ENCODE measurements at places on chromosomes 7 and 10.

- peak; percentile 59 for DNase-seq
Measured at GRCh38 chr7:130758429-130759056, 24.5 kb upstream of the KLF14 start.

DNA sequence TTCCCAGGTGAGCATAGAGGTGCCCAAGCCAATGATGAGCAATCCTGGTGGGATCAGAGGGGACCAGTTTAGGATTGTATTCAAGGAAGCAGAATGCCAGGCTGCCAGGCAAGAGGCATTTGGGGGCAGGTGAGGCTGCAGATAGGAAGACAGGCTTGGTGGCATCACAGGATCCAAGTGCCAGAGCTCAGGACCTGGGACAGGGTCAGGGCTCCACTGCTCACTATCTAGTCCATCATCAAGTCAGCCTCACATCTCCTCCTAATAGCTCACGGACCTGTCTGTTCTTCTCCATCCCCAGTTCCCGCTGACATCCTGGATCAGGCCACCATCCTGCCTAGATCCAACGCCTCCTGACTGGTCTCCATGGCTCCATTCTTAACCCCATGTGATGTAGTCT lies 47.6 kb downstream of the CYP26A1 start:
- DNase-seq: no peak

DNA sequence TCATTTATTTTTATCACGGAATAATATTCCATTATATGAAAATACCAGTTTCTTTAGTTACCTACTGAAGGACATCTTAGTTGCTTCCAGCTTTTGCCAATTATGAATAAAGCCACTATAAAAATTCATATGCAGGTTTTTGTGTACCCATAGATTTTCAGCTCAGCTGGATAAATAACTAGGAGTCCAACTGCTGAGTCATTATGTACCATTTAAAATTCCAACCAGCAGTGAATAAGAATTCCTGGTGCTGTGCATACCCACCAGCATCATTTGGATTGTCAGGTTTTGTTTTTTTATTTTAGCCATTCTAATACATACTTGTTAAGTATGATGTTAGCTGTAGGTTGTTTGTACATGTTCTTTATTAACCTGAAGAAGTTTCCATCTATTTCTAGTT lies 14.5 kb downstream of the FAM24B start:
- DNase-seq: no peak

DNA sequence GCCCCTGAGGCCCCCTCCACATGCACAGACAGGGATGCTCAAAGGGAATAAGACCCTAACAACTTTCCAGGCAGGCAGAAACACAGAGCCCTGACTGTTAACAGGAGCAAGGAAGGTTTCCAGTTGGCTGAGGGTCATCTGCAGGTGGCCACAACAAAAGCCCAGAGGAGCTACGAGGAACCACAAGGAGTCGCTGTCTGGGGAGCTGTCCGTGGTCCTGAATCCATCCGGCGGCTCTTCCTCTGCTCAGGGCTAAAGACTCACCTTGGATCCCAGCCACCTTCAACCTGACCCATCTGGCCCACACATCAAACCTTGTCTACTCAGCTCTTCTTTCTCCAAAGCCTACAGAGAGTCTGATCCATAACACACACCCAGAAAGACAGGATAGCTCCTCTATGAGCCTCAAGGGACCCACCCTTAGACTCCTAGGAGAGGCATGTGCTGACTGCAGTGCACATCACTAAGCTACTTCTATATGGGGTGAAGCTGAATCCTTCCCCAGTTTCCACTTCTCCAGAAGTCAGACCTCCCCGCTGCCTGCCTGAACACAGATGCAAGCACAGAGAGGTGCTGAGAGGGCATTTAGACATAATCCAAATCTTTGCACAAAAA lies 104.0 kb downstream of the SLIT1 start:
- DNase-seq: peak; percentile 86

- DNase-seq: no peak
Measured at GRCh38 chr7:99124751-99125504, 19.0 kb downstream of the SMURF1 start.

DNA sequence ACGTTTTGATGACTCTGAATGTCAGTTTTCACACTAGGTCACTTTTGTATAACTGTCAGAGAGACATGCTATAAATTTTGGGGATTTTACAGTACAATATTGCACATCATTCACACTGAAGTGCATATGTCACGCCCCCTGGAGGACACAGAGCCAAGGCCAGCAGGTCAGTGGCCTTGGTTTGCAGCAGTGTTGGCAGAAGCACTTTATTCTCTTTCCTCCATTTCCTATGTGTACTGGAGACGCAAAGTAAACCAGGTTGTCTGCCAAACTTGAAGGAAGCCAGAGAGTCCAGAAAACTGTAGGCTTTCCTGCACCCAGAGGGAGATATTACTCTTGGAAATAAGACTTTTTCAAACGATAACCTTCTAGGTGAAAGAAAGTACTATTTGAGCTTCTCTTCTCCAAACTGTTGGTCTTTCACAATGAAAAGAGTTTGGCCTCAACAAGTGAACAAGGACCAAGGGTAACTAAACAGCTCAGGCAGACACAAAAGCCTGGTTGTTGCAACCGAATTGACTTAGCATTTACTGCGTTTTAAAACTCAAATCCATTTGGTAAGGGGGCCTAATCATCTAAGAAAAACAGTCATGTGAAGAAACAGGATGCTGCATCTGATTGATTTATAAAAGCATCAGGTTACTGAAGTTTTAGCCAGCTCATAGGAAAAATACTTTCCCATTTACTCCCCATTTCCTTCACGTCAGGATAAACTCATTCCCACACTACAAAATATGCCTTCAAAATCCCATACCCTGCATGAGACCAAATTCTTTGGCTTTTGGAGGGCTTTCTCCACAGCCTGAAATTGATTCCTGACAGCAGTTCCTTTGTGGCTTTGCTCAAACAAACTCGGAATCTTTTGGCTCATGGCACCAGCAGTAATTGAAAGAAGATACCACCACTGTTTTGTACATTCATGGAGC lies 83.0 kb upstream of the SEC61G start:
- no peak for DNase-seq

DNA sequence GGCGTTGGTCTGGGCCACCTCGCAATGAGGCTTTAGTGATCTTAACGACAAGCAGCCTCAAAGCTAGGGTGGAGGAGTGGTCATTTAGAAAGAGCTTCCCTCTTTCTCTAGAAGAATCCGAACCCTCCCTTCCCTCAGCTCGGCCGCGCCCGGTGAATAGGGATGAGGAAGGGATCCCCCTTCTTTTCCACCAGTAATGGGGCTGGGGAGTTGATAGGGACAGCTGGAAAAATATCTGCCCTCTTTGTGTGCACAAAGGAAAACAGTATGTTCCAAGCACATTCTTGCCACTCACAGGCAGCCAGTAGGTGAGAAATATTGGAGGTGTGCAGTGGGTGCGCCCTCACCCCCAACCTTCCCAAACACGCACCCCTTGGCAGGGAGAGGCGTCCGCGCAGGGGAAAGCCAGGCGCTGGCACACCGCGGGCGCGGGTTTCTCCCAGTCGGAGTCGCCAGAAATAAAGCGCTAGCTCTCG lies 6.5 kb downstream of the DLX5 start:
- no peak for DNase-seq

DNA sequence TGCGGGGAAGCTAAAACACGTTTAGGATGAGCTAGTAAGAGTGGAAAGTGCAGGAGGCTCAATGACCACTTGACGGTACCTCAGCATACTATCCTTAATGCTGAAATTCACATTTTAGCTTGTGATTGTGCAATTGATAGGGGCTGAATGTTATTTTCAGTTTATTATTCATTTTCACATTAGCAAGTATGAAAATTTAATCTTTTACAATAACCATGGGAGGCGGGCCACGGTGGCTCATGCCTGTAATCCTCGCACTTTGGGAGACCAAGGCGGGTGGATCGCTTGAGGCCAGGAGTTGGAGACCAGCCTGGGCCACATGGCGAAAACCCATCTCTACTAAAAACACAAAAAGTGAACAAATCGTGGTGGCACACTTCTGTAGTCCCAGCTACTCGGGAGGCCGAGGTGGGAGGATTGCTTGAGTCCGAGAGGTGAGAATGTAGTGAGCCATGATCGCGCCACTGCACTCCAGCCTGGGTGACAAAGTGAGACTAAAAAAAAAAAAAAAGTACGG lies 22.0 kb upstream of the ANLN start:
- no peak for DNase-seq

GRCh38 chr7:70894799-70895198 lies 237.1 kb upstream of the GALNT17 start:
- no peak for DNase-seq

GRCh38 chr7:108094933-108095710 lies 35.0 kb downstream of the LAMB4 start:
- DNase-seq: no peak

GRCh38 chr7:116546054-116546453 lies 21.2 kb downstream of the CAV1 start:
- DNase-seq: no peak

GRCh38 chr10:110363572-110364411 lies 59.1 kb upstream of the SMNDC1 start:
- no peak for DNase-seq

DNA sequence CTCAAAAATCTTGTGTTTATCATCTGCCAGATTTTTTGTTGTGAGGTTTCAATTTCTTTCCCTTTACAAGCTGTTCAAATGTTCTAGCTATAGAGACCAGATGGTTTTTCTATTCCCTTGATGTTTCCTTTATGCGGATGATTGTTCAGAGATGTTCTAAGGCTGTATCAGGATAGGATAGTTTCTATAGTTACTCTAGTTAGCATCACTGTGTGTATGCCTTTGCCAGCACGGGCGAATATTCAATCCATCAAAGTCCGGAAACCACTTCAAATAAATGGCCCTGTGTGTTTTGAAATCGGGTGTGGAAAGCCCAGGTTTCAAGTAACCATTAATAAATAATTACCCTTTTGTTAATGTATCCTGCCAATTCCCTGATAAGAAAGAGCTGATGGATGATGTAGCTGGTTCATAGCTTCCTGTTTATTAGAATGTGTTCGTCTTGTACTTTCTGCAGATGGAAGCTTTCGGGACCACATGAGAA lies 149.8 kb upstream of the PRKCQ start:
- no peak for DNase-seq

DNA sequence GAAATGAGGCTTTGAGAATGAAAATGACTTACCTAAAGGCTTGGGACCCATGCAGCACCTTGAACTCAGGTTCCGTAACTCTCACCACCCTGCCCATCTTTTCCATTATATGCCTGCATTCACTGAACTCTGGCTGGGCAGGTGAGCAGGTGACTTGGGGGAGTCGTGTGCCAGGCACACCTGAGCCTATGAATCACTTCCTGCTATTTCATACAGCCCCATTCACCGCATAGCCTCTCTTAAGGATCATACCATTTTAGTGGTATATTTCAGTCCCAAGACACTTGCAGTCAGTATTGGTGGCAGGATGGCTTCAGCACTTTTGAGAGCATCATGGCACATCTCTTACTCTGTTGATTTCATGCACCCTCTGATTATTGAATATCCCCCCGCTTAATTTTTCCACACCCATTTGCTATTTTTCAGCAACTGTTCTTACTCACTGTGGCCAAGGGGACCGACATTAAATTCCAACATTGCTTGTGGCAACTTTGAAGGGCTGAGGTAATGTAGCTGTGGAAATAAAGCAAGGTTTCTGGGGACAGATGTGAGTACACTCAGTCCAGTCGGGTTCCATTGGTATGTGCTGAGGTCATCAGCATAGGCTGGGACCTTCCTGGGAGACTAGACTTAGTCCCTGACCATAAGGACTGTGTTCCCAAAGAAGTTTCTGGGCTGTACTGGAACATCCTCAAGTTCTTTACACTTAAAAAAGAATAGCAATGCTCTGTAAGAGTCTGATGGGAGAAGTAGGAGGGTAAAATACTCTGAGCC lies 39.8 kb upstream of the ZNF438 start:
- no peak for DNase-seq

DNA sequence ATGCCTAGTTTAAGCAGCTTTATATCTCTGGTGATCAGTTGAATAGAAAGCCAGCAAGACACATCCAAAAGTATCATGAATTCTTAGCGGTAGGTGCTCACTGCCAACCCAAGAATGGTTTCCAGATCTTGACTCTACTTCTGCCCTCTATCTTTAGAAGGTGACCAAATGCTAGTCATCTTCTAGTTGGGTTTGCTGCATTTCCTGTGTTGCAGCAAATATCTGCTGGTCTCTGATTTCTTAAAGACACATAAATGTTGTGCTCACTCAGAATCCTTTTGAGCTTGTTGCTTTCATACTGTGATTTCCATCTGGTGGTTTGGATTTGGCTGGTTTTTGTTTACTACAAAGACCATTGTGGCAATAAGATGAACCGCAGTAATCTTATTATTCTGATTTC lies 2.2 kb downstream of the CDC123 start:
- no peak for DNase-seq

DNA sequence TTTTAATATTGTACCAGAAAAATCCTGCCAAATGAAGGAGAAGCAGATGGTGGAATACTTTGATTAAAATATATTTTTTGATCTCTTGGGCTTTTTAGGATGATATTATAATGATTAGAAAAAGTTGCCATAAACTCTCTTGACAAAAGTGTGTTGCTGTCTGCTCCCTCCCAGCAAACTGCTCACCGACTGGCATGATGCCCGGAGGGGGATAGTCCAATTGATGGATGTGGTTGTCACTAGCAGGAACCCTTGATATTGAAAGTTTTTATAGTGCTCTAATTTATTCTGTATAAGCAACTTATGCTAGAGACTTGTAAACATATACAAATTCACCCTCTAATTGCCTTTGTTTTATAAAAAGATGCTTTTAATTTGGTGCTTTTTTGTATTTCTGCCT lies 114.0 kb downstream of the DNAH11 start:
- no peak for DNase-seq

DNA sequence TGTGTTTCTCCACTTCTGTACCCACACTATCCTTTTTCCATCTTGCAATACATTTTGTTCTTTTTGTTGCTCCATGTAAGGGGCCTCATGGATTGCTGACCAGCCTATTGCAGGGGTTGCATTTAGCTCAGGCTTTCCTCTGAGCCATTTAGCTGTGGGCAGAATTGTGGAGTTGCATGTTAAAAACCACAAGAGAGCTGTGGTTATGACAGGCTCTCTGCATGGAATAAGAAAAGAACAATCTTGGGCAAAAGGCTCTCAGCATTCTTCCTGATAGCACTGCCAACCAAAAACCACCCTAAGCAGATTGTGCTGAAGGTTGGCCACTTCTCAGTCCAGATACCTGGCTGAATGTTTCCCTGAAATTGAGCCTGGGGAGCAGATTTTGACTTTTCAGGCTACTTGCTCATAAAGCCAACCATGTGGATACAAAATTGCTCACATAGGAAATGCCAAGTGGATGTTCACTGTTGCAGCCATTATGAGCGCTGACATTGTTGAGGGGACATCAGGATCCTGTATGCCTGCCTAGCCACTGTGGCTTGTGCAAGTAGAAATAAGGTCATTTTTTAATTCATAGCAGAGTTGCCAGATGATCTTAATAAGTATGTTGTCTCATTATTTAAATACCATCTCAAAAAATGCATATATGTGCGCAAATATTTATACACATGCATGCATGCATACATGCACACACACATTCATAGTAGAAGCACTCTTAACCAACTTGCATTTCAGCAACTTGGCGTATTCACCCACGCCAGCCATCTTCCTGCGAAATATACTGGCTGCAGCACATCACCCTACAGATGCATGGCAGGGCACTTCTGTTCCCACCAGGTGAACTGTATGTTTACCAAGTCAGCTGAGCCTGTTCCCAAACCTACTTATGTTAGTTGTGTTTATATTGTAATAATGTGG lies 695.4 kb downstream of the LRMDA start:
- DNase-seq: no peak

- no peak for DNase-seq
Measured at GRCh38 chr10:28254290-28254985, 48.4 kb downstream of the MPP7 start.

All from GM13976 (cell line).